ENCODE measurements at places on chromosomes 4 and X.
A peak's percentile ranks its signal among the peaks of the same experiment; 100 is the strongest.

DNA sequence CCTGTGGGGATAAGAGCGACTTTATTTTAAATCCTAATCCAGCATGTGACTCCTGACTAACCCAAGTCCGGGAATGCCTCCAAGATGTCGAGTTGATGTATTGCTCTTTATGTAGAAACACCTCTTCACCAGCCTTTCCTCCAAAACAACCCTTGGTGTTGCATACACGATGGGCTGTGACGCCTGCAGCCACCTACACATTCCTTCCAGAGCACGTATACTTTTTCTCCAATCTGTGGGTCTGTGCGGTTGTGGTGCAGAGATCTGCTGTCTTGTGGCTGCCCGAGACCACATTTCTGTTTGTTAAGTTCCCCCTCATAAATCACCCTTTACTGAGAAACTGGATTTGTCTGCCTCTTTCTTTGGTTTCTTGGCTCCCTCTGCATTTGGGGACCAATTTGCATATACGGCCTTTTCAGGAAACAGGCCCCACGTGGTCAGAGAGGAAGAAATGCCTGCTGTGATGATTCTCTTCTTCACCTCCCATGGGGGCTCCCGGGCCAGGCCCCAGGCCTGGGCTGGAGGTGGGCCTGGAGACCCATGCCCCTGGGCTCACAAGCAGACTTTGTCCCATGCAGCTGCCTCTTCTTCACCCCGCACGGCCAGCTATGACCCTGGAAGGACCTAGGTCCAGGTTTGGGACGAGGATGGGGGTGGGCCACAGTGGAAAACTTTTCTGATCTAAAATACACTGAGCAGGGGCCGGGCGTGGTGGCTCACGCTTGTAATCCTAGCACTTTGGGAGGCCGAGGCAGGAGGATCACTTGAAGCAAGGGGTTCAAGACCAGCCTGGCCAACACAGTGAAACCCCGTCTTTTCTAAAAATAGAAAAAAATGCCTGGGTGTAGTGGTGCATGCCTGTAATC, 21.4 kb upstream of the AFAP1 start:
- DNase-seq: peak; percentile 42

DNA sequence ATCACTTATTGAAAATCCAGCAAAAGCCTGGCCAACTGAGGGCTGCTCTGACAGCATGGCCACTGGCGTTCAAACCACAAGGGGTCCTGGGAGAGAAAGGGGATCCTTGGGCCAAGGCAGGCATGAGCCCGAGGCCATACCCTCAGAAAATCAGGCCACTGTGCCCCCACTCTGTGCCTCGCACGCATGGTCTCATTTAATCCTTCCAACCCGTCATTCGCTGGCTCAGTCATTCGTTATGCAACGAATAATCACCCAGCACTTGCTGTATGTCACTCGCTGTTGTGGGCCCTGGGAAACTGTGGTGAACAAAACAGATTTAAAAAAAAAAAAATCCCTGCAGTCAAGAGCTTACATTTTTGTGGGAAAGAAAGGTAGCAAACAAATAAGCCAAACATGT, 112.7 kb downstream of the BCOR start:
- DNase-seq: no peak

DNA sequence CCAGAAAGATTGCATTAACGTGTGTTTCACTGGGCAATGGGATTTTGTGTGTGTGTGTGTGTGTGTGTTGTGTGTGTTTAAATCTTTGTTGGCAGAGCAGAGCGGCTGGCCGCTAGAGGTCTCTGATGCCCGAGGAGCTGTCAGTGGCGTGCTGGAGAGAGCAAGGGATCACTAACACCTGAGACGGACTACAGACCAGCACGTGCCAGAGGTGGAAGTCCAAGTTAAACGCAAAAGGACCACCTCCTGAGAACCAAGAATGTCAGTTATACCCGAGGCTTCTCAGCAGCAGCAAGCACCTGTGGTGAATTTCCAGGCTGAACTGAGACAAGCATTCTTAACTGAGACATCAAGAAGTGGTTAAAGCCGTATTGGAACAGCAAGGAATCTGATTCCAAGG, 9.0 kb upstream of the SLC25A14 start:
- peak; percentile 5 for DNase-seq

GRCh38 chr4:3311095-3311372, 18.2 kb downstream of the RGS12 start:
- DNase-seq: no peak

- DNase-seq: no peak
Observed at GRCh38 chrX:154121961-154122360, 22.1 kb upstream of the OPN1LW start.

- no peak for DNase-seq
Observed at GRCh38 chrX:151929126-151929525, 16.4 kb downstream of the MAGEA4 start.

DNA sequence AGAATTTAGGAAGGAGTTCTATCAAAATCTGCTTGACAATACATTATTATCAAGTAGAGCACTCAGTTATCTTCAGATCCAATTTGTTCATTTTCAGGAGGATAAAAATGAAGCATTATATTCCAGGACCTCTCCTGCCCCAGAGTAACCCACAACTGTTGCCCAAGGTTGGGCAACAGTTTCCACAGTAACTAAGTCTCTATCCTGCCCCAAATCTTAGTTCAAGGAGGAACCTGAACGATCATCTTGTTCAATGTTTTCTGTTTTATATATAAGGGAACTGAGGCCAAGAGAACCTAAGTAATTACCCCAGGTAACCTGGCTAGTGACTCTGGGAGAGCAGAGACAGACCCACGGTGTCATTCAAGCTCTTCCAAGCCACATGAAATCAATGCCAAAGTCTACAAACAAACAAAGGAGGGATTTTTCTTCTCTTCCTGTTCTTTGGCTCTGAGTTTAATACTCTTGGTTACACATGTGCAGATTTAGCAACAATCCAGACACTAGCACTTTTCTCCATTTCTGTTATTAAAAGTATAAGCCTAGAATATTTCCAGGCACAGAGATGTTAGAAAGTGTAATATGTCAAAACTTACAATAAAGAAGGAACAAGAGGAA, 105.6 kb downstream of the C4orf51 start:
- DNase-seq: no peak

GRCh38 chrX:30589146-30589888, 11.8 kb upstream of the TASL start:
- DNase-seq: no peak

- DNase-seq: no peak
Observed at GRCh38 chr4:151034829-151035228, 19.7 kb upstream of the LRBA start.

DNA sequence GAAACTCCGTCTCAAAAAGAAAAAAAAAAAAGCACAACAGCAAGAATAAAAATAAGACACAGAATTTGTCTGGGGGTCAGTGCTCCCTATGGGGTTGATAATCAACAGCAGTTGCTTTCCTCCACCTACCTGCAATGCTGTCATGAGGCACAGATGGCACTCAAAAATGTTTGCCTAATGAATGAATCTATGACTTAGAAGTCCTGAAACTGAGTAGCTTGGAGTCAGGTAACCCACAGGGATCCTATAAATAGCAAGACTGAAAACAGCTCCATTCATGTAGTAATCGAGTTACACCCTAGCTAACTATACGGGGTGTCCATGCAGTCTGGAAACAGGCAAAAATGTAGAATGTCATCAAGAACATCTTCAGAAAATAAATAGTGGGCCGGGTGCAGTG, 19.8 kb upstream of the DDX3X start:
- no peak for DNase-seq

- DNase-seq: no peak
Observed at GRCh38 chr4:12926189-12927066, 557.7 kb downstream of the RAB28 start.

DNA sequence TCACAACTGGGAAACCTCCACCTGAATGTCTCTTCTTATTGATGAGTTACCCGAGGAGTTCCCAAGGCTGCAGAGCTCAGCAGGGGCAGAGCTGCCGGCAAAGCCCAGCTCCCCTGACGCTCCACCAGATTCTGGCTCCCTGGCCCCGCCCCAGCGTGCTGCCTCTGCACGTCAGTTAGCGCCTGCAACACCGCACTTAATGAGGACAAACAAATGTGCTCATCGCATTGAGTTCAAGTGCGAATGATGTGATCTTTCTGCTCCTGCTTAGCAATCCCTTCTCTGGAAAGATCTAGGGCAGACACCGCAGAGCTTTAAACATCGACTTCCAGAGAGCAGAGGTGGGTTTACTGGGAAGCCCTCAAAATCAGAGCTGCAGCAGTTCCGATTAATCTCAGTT, 55.5 kb upstream of the FBXW7 start:
- DNase-seq: peak; percentile 4

- DNase-seq: no peak
Observed at GRCh38 chr4:182277377-182277776, 34.2 kb downstream of the TENM3 start.

- DNase-seq: no peak
Observed at GRCh38 chr4:39047681-39048080, 14.4 kb upstream of the KLHL5 start.

- DNase-seq: no peak
Observed at GRCh38 chrX:48958635-48959094, 1.3 kb upstream of the OTUD5 start.

DNA sequence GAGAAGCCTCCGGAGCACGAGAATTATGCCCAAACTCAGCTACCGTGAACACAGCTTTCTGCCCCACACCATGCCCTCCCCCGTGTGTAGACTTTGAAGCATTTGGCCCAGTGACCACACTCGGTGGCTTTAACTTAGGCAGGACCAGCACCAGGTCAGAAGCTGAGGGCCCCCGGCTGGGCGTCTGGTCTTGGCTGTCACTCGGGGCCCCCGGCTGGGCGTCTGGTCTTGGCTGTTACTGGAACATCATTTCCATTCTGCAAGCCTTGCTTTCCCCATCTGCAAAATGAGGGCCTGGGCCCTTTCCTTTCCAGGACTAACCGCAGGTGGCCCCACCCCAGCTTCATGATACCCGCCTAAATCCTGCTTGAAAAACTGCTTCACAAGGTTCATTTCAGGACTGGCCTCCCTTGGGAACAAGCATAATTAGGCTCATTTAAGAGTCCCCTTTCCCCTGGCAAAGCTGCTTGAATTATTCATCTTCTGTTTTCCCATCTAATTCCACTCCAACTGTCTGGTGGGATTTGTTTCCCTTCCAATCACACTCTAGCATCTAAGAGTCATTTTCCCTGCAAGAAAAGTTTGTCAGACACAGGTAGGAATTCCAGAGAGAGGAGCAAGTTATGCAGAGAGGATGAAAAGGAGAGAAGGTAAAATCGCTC, 82.5 kb downstream of the WFS1 start:
- no peak for DNase-seq

DNA sequence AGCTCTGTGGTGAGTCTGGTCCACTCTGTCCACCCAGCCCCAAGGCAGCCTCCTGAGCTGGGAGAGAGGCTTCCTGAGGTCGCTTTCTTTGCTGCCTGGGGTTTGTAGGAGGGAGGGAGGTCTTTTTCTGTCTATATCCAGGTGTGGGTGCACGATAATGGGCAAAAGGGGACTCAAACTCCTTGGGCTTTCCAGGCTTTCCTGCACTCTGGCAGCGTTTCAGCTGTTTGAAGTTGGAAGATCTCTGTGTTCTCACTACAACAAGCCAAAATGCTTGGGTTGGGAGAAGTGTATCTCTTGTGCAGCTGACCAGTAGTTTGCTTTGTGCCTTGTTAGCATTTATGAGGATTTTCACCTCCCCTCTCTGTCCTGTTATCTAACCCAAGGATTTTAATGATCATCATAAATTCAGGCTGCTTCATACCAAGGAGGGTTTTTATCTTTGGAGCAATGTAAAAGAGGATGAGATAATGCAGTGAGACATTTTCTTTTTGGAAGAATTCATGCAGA, 126.3 kb downstream of the REPS2 start:
- DNase-seq: no peak

DNA sequence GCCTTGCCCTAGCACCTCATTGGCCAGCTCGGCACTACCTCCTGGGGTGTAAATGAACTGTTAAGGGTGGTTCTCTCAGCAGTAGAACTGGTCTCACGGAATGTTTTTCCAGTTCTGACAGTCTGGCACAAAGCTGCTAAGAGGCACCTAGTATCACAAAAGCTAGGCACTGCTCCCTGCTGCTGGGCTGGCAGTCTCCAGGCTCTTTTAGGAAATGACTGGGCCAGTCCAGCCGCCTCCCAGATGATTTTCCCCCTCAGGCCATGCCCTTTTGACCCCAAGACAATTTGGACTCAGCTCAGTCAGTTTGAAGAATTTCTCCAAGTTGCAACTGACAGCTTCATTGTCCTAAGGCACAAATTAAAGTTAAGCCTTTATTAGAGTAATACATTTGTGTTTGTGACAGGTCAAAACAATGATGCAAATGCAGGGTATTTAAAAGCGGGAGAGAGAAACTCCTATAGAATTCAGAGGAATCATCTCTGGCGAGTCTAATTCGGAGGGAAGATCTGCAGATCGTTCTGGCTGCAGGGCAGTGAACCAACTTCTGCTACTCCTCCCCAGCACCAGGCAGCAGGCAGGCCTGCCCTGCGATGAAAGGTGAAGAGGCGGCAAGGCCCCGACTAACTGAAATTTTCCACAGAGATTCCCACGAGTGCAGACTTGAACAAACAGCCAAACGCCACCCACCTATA, 7.9 kb downstream of the FRMD7 start:
- DNase-seq: no peak

DNA sequence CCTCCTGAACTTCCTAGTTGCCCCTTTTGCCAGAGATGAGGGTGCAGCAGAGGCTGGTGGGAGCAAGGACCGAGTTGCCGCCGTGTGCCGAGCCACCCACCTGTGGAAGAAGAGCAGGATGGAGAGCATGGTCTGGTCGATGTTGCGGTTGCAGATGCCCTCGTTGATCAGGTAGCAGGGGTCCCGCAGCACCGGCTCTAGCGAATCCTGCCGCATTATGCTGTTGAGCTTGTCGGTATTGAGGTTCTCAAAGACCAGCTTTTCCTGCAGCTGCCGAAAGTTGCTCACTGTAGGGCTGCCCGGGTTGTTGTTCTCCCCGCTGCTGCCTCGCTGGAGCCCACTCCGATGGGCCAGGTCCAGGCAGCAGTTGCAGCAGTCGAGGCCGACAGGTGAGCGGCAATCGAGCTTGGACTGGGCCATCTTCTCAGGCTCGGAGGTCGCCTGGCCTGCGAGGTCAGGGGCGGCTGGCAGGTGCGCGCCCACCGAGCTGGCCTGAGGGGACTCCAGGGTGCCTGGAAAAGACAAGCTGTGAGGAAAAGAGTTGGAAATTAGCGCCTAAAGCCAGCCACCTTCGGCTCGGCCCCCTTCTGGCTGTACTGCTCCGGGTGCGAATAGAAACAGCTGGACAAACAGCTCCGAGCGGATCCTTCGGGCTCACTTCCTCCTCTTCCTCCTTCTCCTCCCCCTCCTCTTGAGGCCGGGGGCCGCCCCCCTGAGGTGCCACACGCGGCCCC, 420 bp downstream of the TSC22D3 start:
- no peak for DNase-seq

GRCh38 chrX:10450229-10450958, 170.0 kb downstream of the MID1 start:
- no peak for DNase-seq

- DNase-seq: no peak
Observed at GRCh38 chrX:45747905-45748304, 547.2 kb upstream of the DIPK2B start.

DNA sequence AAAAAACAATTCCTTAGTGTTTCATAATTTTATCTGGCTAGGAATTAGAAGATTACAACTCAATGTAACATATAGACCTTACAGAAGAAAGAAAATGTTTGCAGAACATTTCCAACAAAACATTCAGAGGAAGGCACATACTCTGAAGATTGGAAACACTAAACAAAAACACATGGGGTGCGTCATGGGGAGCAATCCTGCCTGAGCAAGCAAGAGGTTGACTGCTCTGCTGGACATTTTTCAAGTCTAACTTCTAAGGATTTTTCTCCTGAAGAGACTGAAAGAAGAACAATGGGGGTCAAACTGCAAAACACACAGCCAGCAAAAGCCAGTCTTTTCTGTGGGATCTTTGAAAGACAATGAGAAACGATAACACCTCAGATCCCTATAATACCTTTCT, 182.8 kb downstream of the GUCY2F start:
- no peak for DNase-seq

- DNase-seq: no peak
Observed at GRCh38 chrX:100512471-100512870, 72.3 kb upstream of the TNMD start.
